Cerebellum (tissue), 4 donors: ENCODE measurements at places on chromosomes 1 and 21. TPM values are rescaled to one million over a fixed set of nuclear protein-coding genes. Genes with fewer than 3 reads are reported as not detected.

DNA sequence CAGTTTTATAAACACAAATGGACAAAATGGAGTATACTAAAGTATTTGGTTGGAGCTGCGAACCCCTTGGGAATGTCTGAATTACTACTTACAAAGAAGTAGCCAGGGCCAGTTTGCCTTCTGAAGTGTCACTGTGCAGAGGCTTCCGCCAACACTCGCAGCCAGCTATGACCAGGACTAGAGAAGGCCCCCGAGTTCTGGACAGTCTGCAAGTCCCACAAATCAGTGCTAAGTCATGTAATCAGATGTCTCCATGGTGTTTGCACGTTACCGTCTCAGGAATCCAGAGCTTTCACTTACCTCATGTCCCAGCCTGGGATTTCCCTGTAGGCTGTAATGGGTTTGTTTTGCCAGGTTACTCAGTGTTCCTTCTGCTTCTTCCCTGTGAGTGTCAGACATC is 106.6 kb upstream of the SPAG17 start:
- DNase-seq = no peak

DNA sequence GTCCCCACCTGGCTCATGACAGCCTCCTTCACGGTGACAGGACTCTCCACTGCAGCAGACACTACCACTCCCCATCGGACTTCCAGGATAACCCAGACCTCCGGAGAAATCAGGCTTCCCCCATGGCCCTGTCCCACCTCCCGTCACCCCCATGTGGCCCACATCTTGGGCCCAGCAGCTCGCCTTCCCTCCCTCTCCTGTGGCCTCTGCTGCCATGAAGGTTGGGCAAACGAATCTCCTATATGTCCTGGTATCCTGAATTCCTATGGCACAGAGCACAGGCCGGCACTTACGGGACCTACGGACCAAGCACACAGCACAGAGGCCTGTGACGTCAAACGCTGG is 82.0 kb downstream of the NPHP4 start:
- no peak for DNase-seq

DNA sequence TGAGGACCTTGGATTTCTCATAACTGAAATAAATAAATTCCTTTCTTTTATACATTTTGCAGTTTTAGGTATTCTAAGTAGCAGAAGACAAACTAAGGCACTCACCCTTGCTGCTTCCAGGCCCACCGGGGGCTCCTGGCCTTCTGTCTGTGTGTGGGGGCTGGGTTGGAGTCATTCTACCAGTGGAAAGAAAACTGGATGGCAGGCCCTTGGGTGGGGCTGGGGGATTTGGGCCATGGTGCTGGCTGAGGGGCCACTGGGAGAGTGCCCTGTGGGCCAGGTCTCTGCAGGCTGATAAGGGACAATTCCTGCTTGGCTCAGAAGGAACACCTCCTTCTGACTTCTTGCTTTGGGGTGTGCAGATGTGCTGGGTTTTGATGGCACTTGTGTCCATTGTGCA is 54.0 kb upstream of the CSF3R start:
- no peak for DNase-seq

GRCh38 chr1:191839891-191840290 is 318.4 kb upstream of the RGS18 start:
- DNase-seq = no peak

GRCh38 chr1:99579691-99580172 is 66.2 kb upstream of the PALMD start:
- DNase-seq = no peak

DNA sequence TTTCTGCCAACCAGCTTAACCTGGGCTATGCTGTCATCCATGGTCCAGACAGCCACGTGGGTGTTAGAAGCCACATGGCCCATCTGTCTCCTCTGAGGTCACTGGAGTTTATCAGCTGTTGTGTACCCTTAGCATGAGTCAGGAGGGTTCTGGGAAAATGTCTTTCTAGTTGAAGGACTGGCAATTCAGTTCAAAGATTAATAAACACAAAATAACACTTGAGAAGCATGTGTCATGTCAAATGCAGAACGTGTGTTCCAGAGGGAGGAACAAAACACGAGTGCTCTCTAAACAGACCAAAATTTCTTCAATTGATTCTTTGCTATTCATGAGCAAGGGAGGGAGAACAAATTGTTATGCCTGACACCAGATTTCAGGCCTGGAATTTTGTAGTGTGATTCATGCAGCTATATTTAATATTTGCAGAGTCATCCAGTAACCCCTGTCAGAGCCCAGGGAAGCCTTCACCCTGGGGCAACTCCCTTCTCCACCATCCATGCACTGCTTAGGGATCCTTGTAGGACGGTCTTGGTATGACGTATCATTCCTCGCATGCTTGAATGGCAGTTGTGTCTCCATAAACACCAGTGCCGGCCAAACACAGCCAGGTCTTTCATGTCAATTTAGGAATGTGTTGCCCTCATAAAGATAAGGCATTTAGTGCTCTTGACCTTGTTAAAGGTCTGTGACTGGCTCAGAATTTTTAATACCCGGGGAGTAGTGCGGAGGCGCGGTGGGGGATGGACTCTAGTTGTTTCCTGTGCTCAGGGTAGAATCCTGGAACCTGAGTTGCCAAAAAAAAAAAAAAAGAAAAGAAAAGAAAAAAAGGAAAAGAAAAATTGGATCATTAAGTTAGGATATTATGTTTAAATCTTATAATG is 27.7 kb upstream of the DYRK1A start:
- no peak for DNase-seq

DNA sequence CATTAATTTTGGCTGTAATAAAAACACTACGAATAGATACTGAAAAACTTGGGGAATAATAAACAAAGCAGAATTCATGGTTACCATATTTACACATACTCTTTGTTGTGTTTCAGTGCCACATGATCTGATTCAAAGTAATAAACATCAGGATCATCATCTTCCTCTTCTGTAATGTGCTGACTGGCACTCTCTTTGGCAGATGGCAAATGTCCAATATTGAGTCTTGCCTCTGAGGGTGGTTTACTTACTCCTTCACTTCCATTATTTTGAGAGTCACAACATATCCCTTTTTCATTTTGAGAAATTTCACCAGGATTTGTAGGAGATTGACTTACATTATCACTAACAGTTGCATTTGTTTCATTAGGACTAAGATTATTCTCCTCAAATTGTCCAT is 50.7 kb downstream of the ZZZ3 start:
- DNase-seq = no peak

DNA sequence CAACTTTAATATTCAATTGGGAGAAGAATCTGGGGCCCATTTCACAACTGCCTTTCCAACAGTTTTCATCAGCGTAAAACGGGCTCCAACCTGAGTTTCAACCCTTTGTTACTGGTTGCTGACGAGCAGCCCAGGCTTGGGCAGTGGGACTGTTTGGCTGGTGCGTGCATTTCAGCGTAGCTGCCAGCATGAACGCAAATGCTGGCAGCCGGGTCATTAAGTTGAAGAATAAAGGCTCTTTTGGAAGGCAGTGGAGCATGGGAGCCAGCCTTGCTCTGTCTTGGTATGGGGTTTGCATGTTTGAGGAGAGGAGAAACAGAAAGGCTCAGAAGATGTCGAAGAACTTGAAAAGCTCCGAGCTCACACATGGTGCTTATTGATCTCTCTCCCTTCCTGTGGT is 40.7 kb downstream of the WDR3 start:
- DNase-seq = no peak

DNA sequence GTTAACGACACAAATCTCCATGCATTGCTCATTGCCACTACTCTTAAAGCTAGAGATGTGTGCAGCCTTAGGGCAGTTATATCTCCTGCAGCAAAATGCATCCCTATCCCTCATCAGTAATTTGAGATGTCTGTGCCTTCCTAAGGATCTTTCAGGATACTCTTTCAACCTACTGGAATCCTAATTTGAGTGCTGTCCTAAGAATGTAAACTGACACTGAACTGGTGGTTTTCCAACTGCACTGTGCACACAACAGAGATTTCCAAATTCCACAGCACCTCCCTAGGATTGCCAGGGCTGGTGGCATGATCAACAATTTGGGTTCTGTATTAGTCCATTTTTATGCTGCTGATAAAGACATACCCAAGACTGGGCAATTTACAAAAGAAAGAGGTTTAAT is 193.9 kb downstream of the LTN1 start:
- DNase-seq = no peak

DNA sequence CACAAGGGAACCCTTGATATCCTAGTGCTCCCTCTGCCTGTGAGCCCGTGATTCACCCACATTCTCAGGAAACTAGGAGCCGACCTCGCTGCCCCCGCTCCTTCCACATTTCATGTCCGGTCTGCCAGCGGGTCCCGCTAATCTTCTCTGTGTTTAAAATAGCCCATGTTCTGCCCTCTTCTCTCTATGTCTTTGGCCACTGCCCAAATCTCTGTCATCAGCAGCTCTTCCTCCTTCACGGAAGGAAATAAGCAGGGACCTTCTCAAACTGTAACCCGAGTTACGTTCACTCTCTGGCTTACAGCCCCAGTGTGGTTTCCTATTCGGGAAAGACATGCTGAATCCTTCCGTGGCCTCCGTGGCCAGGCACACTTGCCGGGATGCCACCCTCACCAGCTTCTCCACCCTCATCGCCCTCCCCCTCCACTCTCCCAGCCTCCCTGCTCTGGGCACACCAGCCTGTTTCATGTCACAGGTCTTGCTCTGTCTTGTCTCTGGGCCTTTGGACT is 21.1 kb upstream of the UBXN10 start:
- DNase-seq = no peak

- no peak for DNase-seq
These were observed 549.3 kb downstream of the NCAM2 start for GRCh38 chr21:21547368-21547953.

DNA sequence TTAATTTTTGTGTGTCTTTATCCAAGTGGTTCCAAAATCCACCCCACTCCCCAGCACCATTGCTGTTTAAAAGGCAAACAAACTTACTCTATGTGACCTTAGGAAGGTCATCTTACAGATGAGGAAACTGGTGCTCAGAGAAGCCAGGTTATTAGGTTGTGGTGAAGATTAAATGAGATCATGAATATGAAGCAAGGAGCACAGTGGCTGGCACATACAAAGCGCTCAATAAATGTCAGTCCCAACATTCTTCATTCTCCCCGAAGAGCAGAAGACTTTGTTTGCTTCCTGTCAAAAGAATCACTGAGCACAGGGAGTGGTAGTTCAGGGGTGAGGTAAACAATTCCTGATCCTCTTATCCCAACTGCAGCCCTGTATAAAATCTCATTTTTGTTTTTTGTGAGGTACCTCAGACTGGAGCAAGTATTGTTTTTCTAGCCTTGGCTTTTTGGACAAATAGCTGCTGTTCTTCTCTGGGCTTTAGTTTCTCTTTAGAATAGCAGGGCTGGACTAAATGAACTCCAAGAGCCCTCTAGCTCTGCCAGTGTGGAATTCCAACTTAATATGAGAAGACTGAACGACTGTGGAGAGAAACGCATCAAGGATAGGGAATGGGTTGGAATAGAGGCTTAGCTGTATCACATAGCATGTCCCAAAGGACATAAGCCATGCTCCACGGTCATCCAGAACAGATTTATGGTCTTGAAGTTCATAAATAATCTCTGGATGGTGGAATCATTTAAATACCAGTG is 455.3 kb upstream of the USP24 start:
- no peak for DNase-seq

DNA sequence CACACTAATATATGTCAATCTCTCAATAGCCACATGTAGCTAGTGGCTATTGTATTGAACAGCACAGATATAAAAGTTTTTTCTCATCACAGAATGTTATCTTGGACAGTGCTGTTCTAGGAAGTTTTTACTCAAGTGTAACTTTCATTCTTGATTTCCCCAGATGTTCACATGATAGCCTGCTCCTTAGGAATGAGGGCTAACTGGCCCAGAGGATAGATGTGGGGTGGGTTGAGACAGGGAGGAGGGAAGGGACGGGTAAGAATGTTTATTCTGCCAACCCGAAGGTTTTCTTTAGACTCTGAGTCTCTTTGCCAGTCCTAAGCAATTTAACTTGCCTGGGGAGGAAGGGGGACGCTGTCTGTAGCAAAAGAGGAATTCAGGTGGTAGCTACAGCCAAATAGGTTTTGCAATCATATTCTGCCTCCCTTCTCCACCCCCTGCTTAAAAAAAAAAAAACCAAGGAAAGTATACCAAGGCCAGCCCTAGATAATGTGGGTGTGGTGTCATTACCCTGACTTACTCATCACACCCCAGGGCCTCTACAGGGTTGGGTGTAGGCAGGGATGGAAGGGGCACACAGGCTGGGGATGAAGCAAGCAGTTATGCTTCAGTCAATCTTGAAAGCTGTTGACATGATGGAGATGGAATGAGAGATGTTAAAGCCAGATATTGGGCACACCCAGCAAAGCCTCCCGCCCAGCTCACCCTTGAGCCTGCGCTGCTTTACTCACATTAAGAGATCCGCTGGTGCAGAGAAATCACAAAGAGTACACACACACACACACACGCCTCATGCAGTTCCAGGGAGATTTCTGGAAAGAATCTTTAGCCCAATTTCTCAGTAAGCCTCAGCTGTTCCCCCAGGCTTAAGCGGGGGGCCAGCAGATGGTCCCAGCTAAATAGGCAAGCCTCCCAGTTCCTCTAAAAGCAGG is 59.9 kb downstream of the PLXNA2 start:
- DNase-seq = peak; percentile 48

GRCh38 chr1:243523766-243524165 is 267.9 kb downstream of the SDCCAG8 start:
- DNase-seq = no peak

The TCHH gene
- total RNA-seq = 0.27 TPM

The FAM72D gene
- total RNA-seq = 1.4 TPM

The KIF17 gene
- total RNA-seq = 1.5 TPM

The TINAGL1 gene
- 4.5 TPM for total RNA-seq
